ENCODE measurements at places on chromosomes 2 and 18.

- no peak for DNase-seq
Measured at GRCh38 chr2:219443697-219444023, 9.0 kb downstream of the SPEG start.

- DNase-seq, result peak; percentile 82
Measured at GRCh38 chr2:110662560-110662959, 15.3 kb downstream of the BUB1 start.

DNA sequence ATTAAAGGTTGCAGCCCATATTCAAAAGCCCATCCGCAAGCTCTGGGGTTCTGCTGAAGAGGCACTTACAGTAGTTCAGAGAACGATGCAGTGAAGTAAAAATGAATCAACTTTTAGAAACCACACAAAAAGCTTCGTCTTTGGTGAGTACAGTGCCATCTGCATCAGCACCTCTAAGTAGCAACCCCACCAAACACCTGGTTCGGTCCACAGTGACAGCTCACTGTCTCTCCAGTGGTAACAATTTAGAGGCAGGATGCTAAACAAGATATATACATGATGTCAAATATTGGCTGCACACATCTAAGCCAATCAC, 275.4 kb upstream of the TCF4 start:
- no peak for DNase-seq

GRCh38 chr2:236676136-236676873, 106.7 kb downstream of the ACKR3 start:
- DNase-seq, result no peak

GRCh38 chr2:183592271-183592670, 468.0 kb downstream of the NUP35 start:
- no peak for DNase-seq

DNA sequence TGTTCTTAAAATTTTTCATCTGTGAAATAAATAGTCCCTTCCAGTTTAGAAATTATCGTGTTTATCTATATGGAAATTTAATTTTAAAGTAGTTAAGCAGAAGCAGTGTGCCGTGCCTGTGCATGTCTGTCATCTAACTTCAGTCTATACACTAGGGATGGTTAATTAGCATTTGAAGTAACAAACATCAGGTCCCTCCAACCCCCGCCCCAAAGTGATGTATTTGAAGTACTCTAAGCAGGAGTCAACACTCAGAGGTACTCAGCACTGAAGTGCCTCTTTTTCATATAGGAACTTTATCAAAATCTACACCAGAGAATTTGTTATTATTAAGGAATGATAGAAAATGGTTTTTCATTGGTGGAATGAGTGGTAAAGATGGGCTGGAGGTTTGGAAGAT, 33.0 kb downstream of the LANCL1 start:
- no peak for DNase-seq

GRCh38 chr2:535222-535621, 142.0 kb downstream of the TMEM18 start:
- DNase-seq, result no peak

- DNase-seq, result no peak
Measured at GRCh38 chr2:105078906-105079495, 41.1 kb downstream of the MRPS9 start.

DNA sequence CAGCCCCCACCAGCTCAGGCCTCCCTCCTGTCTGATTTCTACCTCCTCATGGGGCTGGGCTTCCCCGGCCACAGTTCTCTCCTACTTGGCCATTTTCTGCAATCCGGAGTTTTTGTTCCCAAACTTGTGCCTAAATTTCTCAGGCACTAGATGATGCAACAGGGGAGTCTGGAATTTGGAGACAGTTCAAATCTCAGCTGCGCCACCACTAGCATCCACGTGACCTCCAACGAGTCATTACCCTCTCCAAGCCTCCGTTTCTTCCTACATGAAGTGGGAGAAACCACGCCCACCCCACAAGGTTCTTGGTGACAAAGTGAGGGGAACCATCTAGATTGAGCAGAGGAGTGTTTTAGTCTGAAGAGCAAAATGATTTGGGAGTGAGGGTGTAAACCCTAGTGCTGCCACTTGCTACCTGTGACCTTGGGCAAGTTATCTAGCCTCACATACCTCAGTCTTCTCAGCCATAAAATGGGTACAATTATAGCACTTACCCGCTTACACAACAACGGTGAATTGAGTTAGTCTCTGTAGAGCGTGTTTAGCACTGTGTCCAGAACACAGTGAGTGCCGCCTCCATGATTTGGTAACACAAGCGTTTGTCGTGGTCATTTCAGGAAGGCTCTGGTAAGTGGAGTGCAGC, 61.4 kb upstream of the ASAP2 start:
- DNase-seq, result peak; percentile 64

DNA sequence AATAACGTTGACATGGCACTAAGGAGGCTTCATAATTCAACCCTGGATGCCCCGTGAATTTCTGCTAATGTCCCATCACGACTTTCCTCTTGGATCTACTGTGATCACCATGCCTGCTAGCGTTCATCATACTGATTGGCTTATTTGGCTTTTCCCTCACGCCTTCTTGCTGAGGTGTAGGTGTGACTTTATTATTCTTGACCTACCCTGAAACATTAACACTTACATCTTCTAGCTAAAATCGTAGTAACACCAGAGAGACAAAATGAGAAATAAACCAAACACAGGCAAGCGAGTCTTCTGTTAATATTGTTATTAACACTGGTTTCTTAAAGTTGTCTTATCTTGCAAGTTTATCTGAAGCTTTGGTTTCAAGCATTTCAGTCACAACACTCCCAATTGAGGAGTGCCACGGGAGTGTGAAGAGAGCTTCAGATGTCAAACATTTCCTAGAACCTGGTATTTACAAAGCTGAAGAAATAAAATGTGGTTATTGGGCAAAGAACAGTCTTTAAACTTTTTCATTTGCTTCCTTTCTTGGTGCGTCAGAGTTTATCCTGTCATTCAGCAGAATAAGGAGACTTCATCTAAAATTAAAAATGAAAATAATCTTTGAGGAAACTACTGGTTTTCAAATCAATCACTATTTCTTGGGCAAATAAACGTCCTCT, 15.4 kb upstream of the STAT1 start:
- no peak for DNase-seq

- no peak for DNase-seq
Measured at GRCh38 chr18:59941331-59941730, 41.5 kb downstream of the PMAIP1 start.

- DNase-seq, result peak; percentile 70
Measured at GRCh38 chr2:30115141-30115980, 31.4 kb upstream of the YPEL5 start.

GRCh38 chr18:13564579-13564978, 161.8 kb downstream of the FAM210A start:
- DNase-seq, result no peak

DNA sequence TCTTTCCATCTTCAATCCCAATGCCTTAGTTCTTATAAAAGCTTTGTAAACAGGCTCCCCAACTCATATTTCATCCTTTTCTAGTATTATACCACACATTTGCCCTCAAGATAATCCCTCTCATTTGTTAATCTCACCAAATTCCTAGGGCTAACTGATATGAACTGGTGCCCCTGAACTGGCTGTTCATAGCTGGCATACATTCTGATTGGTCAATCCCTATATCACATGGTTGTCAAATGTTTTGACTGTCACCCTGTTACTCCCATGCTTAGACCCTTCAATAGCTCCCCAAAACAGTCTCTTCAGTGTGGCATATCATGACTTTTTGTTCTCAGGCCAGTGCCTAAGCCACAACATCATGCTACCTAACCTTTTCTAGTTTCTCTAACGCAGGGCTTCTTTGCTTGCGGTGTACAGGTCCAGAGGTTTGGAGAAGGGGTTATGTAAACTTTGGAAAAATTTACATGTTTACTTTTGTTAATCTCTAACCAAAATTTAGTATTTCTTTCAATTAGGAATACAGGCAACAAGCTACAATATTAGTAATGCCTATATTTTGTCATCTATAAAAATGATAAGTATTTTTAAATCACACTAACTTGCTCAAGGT, 30.5 kb downstream of the GDF7 start:
- no peak for DNase-seq

DNA sequence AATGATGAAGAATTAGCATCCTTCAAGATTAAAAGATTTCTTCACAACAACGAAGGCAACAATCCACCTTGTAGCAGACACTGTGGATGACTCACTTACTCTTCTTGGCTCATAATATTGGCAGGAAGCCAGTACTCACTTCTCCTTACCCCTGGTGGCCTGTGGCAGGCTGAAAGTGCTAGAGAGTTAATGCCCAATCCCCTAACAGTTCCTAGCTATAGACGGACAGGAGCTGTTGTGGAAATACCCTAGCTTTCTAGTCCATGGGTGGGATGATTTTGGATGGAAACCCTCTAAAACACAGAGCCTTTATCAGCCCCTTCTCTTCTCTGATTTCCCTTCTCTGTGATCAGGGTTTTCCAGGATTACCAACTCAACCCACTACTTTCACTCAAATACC, 128.6 kb upstream of the NYAP2 start:
- peak; percentile 79 for DNase-seq

DNA sequence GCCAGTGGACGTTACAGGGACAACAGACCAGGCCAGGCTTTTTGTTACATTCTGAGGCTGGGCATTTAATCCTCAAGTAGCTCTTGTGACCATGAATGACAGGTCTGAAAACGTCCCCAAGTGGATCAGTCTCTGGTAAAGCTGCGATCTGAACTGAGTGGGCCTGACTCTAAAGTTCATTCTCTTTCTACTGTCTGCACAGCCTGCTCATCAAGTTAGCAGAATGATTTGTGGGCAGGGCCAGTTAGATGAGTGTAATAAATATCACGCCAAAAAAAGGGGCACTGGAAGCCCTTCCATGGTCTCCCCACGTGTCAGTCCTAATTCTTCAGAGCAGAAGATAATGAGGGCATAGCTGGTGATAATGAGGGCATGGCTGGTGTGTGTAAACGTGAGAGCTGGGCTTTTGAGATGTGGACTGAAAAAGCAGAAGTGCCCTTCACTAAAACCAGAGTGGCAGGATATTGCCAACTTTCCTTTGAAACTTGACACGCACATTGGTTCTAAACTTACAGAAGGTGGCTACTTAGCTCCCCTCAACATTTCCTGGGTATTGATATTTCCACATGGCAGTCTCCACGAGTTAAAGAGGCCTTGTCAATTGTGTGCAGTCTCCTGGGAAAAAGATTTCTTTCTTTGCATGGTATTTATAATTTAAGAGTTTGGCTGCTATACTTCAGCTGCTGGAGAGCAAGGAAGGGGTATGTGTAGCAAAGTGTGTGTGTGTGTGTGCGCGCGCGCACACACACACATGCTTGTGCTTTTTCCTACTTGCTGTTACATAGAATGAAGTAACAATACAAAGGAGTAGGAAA, 72.7 kb upstream of the LYPD6B start:
- no peak for DNase-seq

DNA sequence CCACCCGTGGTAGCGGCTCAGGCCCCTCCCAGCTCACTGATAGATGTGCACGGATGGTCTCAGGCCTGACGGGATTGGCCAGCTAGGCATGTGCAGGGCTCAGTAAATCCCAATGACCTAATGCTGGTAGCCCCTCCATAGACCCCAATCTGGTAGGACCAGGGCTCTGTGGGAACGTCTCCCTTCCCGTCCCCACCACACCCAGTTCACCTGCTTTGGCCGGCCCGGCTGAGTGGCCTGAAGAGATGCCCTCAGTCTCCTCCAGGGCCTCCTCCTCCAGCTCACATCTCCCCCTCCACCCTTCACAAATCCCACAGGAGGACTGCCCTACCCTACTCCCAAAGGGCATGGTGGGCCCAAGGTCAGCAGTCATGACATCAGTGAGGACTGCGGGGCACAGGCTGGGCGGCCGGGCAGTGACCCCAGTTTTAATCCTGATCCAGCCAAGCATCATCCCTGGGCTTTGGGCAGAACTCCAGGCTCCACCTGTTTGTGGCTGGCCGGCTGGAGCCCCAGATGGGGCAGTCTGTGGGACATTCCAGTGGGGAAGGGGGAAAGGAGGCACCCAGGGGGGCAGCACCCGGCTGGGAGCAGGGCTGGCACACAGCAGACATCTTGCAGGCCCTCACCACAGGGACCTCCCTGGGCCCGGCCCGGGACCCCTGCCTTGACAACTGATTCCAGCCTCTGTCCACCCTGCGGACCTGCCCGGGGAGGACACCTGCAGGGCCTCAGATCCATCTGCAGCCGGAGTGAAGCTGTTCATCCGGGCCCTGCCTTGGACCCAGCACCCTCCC, 2.3 kb downstream of the KIF1A start:
- DNase-seq, result no peak

DNA sequence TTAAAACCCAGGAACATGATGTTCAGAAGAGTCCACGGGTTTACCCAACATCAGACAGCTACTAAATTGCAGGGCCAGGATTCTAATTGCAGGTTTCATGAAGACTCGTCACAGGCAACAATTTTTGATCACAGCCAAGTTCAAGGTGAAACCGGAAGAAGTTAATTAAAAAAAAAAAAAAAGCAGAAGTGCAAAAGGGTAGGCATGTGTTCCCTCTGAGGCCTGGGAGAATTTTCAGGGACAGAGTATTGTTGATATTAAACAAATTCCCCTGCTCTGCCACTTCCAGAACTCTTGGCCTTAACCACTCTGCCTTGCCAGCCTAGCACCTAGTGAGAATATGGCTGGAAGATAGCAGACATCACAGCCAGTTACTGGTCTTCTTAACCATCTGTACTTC, 99.4 kb upstream of the TRIB2 start:
- DNase-seq, result no peak

DNA sequence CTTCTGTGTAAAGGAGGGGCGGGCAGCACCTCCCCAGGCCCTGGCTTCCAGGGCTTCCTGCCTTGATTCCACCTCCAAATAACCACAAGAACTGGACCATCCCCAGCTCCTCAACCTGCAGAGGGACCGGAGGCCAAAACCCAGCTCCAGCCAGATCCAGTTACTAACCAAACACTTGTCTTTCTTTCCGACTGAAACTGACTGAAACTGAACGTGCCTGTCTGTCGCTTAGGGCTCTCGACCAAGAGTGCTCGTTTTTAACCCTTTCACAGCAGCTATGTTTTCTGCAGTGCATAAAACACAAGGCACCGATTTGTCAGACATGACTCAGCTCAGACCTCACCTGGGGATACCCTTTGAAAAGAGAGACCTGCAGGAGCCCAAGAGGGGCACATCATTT, 249.9 kb upstream of the SIX2 start:
- DNase-seq, result no peak

- DNase-seq, result peak; percentile 90
Measured at GRCh38 chr2:203669820-203670219, 36.6 kb upstream of the CD28 start.

GRCh38 chr2:111659361-111660333, 224.3 kb downstream of the ANAPC1 start:
- peak; percentile 79 for DNase-seq

- DNase-seq, result no peak
Measured at GRCh38 chr2:12731701-12732280, 15.1 kb downstream of the TRIB2 start.

- no peak for DNase-seq
Measured at GRCh38 chr2:132460781-132461180, 44.2 kb downstream of the GPR39 start.

DNA sequence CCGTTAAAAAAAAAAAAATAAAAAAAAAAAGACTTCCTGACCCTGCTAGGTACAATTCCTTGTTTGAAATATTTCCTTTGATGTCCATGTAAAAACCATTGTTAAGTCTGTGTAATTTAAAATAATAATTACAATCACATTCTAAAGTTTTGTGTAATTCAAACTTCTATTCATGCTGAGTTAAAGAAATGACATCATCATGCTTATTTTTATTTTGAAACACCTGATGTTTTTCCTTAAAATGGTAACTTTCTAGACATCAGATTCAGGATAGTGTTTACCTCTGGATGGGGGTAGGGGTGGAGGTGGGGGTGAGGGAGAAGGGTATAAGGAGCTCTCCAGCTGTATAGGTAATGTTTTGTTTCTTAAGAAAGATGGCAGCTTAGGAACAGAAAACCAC, 92.8 kb downstream of the ADCYAP1 start:
- DNase-seq, result no peak

GRCh38 chr18:6557057-6557769, 142.5 kb upstream of the L3MBTL4 start:
- DNase-seq, result peak; percentile 37
